ENCODE measurements at places on chromosomes 5 and 9.
A peak's percentile ranks its signal among the peaks of the same experiment; 100 is the strongest.

DNA sequence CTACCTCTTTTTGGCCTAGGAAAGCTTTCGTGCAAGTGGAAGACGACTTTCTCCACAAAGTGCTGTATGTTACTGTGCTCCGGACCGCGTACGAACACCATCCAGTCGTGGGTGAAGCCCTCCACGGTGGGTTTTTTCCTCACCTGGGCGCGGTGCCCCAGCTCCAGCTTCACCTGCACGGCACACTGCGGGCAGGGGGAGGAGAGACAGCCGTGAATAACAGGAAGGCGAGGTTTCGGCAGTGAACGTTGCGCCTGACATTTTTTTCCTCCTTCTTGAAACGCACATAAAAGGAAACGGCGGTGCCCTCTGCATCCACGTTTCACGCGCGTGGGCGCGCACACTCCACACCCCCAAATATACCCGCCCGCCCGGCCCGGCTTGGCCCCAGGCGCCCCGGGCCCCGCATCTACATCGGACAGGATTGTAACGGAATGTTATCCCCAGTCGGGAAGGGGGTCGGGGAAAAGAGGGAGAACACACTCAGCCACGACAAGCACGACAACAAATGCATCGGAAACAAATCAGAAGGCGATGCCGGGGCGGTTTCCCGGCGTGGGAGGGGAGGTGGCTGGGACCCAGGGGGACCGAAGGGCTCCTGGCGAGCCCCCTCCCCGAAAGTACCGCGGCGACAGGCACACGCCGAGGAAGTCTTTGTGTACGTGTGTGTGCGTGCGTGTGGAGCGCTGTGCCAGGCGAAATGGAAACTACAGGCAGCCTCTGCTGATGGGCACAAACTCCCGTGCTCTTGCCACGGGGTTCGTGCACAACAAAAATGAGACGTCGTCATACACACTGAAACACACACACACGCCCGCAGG lies 1.4 kb downstream of the MLLT3 start:
- DNase-seq: no peak

DNA sequence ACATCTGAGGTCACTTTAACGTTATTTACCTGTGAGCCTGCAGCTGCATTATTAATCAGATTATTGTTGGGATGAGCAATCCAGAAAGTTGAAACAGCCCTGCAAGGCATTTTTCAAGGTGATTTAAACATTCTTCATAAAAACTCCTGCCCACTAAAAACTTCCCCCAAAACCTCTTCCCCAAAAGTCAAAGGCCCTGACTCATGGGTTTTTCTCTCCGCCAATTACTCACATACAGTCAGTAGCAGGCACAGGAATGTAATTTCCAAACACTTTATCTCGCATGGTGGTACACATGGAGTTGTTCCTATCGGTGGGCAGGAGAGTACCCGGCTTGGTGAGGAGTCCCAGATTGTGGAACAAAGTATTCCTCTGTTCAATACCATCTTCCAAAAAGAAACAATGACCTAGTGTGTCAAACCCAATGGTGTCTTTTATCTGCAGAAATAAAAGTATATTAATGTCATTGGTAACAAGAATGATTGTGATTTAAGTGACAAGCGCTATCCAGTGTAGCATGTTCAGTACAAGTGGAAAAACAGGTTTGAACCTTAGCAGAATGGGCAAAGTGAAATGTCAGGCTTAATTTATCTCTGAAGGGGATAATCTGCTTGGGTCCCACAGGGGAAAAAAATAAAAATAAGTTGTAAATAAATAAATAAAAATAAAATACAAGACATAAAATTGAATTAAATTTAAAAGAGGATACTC lies 38.3 kb downstream of the CEMIP2 start:
- no peak for DNase-seq

- no peak for DNase-seq
These were observed 141.7 kb downstream of the BARX1 start for GRCh38 chr9:93813221-93814076.

- DNase-seq: no peak
These were observed at the start of gene FGF10 for GRCh38 chr5:44389090-44389822. FGF10 (minus strand) TSS chr5:44389420; CDS start chr5:44388682, 738 bp downstream.

GRCh38 chr5:1131191-1131621 lies 19.3 kb upstream of the SLC12A7 start:
- no peak for DNase-seq

DNA sequence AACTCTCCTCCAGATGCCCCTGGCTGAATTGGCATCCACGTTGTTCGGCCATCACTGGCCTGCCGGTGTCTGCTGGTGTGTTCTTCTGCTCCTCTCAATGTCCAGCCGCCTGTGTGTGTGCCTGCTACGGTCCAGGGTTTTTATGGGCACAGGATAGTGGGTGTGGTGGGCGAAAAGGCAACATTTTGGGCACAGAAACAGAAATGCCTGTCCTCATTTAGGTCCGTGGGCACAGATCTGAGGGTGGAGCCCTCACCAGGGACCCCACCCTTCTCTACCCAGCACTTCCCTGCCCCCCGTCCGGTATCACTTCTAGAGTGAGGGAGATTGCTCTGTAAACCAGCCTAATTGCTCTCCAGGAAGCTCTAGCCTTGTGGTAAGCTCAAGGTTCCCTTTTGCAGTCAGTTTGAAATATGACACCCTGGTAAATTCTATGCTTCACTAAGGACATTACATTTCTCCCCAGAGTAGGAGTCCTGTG lies 410.1 kb downstream of the MAT2B start:
- peak; percentile 8 for DNase-seq

GRCh38 chr5:77638763-77639671 lies 504 bp upstream of the OTP start:
- DNase-seq: no peak

DNA sequence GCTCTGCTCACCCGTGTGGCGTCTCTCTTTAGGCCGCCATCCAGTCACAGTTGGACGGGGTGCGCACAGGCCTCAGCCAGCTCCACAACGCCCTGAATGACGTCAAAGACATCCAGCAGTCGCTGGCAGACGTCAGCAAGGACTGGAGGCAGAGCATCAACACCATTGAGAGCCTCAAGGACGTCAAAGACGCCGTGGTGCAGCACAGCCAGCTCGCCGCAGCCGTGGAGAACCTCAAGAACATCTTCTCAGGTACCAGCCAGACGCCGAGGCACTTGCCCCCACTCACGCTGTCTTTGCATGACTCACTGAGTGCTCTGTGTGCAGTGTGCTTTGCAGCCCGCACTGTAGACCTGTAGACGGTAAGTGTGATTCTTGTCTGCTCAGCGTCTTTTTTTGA lies 4.5 kb downstream of the EXOC3 start:
- no peak for DNase-seq

GRCh38 chr5:23405316-23406068 lies 101.9 kb upstream of the PRDM9 start:
- DNase-seq: no peak

DNA sequence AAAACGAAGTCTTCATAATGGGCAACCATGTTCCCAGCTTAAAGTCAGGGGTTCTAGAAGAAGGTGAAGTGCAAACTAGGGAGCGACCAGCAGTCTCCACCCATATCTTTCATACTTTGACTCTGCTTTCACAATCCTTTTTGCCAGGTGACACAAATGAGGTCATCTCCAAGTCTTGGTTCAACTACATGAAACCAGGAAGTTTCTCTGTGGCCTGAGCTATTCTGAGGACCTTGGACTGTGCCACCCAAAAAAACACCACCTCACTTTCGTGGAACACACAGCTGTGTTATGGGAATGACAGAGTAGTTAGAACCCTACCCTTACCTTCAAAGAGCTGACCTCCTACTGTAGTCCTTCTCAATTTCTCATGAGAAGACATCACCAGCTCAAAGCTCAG lies 309.2 kb downstream of the AGTPBP1 start:
- DNase-seq: no peak

DNA sequence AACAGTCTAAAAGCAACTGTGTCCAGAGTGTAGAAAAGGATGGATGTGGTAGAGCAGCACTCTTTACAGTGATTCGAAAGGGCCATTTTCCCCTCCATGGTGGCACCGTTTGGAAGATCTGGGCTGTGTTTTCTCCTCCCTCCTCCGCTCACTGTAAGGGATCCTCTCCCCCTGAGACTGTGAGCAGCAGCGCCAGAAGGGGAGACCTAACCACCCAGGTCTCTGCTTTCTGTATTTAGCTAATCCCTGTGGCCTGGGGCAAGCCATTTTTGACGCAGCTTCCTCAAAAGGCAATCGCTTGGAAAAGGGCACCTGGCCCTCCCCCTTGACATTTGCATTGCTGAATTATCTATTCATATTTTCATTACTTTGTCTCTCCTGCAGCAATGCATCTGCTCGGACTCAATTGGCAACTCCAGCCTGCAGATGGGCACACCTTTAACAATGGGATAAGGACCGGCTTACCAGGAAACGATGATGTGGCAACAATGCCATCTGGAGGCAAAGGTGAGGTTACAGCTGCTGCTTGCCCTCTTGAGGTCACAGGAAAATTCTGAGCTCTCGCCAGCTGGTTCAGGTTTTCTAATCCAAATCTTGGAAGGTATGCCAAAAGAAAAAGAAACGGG lies 244.3 kb upstream of the WWC1 start:
- DNase-seq: no peak
